ENCODE measurements at places on chromosomes 16 and 17.
A peak's percentile ranks its signal among the peaks of the same experiment; 100 is the strongest.

DNA sequence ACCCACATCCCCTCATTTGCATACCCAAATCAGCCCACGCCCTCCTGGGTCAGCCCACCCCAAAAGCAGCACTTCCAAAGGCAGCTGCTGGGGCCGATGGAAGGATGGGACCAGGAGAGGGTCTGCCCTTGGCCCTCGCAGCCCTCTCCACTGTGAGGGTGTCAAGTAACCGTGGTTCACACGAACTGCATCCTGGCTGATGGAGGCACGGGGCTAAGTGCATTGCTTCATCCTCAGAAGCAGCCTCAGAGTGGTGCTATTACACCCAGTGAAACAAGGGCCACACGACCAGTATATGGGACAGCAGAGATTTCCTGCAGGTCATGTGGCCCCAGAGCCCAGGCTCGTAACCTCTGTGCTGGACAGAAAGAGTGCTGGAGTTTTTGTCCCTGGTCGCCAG lies 13.2 kb upstream of the ATP2A3 start:
- no peak for DNase-seq

DNA sequence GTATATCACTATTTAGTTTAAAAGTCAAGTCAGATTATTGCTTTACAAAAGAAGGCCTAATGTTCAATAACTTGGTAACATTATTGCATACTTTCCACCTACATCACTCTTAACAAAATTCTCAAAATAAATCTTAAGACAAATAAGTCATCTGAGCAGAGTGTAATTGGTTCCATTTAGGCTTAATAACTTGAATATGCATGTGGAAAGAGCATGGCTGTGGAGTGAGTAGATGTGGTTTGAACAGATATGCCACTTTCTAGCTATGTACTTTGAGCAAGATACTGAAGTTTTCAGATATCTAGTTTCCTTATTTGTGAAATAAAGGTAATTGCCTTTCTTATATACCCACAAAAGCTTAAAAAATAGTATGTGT lies 6.7 kb upstream of the EVI2A start:
- no peak for DNase-seq

DNA sequence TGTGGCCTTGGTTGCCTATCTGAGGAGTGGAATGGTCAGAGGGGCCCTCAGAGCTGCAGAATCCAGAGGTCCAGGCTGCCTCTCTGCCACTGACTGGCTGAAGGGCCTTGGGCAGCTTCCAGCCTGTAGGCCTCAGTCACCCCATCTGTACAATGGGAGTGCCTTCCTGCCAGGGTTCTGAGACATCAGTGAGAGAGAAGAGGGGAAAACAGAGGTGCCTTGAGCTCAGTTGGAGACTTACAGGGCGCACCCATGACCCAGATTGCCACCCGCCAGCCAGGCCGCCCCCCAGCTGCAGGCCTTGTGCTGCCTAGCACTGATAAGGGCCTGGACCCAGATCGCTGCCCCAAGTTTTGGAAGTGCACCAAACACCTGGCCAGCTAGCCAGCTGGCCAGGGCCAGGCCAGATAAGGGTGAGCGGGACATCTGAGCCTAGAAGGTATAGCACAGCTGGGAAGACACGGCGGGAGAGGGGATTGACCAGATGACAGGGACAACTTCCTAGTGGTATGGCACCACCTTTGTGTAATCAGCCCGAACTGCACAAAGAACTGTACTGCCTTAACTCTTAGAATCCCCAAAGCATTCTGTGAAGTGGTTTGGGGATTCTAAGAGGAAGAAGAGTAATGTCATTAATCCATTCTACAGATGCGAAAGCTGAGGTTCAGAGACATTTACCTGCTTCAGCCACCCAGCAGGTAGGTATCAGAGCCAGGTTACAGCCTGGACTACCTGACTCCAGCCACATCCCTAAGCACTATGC lies 1.4 kb downstream of the SLC4A1 start:
- DNase-seq, result no peak

- DNase-seq, result no peak
Observed at GRCh38 chr17:78568494-78569115, 8.6 kb downstream of the DNAH17 start.

GRCh38 chr17:14744761-14745473 lies 444.0 kb downstream of the HS3ST3B1 start:
- no peak for DNase-seq

GRCh38 chr16:75761108-75761507 lies 34.8 kb upstream of the CPHXL start:
- DNase-seq, result no peak

DNA sequence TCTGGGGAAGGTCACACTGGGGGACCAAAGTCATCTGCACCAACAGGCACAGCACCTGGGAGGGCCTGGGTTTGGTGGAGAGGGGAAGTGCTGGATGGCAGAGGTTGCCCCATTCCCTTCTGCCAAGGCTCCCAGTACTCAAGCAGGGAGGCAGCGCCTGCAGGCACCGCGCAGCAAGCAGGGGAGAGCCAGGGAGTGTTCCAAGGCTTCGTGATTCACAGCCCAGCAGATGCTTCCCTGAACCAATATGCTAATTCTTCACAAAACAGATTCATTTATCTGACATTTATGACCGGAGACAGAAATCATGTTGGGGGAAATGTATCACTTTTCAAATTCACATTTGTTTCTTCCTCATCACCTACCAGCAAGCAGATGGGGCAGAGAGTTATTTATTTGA lies 13.4 kb upstream of the CDH5 start:
- no peak for DNase-seq

DNA sequence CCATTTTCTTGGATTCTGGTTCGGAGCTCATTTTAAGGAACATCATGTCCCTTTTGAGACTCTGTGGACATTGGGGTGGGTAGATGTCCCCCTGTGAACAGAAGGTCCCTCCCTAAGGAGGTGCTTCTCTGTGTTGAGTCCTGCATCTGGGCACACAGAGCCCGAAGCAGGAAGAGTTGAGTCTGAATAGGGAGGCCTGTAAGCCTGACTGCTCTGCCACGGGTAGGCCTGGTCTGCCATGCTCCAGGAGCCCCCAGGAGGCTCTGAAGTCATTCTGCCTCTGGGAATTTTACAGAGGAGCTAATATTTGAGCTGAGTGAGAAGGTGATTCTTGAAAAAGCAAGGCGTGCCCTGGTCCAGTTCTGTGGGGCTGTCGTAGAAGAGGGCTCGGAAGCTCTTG lies 50.6 kb downstream of the TENT4B start:
- no peak for DNase-seq

GRCh38 chr16:85676466-85676865 lies 12.3 kb downstream of the GINS2 start:
- DNase-seq, result no peak

DNA sequence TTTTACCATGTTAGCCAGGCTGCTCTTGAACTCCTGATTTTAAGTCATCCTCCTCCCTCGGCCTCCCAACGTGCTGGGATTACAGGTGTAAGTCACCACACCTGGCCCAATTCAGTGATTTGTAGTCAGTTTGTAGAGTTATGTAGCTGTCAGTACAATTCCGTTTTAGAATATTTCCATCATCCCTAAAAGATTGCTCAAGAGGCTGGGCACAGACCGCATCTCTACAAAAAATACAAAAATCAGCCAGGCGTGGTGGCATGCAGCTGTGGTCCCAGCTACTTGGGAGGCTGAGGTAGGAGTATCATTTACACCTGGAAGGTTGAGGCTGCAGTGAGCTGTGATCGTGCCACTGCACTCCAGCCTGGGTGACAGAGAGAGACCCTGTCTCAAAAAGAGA lies 20.6 kb downstream of the RGS11 start:
- DNase-seq, result no peak

DNA sequence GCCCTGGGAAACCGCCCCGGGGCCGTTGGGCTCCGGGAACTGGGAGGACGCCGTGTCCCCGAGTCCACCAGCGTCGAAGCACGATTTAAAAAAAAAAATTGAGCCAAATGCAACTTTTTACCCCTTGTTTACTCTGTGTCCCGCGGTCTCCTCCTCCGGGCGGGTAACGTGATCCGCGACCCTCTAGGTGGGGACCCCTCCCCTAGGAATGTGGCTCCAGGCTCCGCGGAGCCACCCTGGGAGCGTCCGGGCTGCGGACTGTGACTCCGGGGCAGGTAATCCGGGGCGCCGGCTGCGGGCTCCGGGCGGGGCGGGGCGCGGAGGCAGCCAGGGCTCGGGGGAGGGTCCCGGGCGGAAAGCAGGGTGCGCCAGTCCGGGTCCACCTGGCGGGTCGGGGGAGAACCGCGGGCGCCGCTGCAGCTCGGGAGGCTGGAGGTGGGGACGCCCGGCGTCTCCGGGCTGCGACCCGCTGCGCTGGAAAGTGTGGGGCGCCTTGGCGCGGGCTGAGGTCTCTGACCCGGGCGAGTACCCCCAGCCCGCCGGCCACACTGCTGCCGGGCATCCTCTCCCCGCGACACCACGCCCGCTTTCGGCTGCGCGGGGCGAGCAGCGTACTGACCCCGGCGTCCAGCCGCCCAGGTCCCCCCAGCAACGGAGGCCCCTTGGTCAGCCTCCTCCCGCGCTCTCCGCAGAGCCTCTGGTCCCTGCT lies 852 bp upstream of the HELZ start:
- DNase-seq, result peak; percentile 60

DNA sequence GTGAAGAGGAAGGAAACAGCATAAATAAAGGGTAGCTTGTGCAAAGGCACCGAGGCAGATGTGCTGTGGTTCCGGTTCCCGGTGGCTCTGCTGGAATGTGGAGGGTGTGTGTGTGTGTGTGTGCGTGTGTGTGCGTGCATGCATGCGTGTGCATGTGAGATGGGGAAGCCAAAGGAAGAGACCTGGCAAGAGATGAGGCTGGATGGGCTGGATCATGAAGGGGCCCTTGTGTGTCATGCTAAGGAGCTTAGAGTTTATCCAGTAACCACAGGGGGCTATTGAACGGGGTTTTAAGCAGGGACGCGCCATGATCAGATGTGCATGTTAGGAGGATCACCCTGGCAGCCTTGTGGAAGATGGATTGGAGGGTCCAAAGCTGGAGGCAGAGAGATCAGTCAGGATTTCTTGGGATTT lies 8.3 kb downstream of the WSCD1 start:
- DNase-seq, result no peak

- DNase-seq, result no peak
Observed at GRCh38 chr17:9472541-9472940, 103.1 kb downstream of the STX8 start.

GRCh38 chr17:47229535-47230443 lies 20.6 kb downstream of the MYL4 start:
- DNase-seq, result peak; percentile 84

DNA sequence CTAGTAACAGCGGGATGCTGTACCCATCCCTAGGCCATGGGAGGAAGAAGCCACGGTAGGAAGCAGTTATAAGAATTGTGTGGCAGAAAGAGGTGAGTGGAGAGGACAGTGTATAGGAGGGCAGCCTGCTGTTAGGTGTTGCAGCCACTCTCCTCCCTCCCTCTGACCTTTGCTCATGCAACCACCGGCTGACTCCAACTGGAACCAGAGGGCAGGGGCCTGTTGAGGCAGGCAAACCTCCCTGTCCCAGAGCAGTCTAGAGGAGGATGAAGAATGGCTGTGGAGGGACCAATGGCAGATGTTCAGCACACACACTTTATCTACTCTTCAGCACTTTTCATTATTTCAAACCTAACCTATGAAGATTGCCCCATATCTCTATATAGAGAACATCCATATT lies 2.2 kb downstream of the TXNL4B start:
- DNase-seq, result no peak

- no peak for DNase-seq
Observed at GRCh38 chr17:32755045-32755805, 121.7 kb downstream of the MYO1D start.

- DNase-seq, result no peak
Observed at GRCh38 chr16:67405336-67405735, 10.9 kb downstream of the ZDHHC1 start.

- no peak for DNase-seq
Observed at GRCh38 chr16:5551909-5552308, 454.3 kb upstream of the EEF2KMT start.

DNA sequence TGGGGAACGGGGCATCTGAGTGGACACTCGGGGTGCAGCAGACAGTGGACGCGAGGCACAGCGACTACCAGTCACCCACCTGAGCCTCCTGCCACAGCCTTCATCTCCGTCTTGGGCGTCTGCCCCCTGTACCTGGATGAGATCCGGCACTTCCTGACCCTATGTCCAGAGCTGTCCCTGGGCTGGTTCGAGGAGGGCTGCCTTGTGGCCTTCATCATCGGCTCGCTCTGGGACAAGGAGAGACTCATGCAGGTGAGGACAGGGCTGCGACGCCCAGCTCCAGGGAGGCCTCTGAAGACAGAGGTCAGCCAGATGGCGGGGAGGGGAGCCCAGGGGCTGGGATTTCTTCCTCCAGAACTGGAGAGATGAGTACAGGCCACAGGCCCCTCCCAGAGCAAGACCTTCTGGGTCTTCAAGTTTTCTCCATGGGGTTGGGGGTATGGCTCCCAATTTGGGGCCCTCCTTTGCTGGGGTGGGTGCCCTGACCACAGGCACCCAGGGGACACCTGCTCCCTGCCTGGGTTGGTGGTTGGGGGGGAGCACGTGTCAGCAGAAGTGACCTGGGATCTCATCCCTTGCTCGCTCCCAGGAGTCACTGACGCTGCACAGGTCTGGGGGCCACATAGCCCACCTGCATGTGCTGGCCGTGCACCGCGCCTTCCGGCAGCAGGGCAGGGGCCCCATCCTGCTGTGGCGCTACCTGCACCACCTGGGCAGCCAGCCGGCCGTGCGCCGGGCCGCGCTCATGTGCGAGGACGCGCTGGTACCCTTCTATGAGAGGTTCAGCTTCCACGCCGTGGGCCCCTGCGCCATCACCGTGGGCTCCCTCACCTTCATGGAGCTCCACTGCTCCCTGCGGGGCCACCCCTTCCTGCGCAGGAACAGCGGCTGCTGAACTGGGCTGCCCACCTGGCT lies 1.9 kb downstream of the AANAT start:
- DNase-seq, result no peak

DNA sequence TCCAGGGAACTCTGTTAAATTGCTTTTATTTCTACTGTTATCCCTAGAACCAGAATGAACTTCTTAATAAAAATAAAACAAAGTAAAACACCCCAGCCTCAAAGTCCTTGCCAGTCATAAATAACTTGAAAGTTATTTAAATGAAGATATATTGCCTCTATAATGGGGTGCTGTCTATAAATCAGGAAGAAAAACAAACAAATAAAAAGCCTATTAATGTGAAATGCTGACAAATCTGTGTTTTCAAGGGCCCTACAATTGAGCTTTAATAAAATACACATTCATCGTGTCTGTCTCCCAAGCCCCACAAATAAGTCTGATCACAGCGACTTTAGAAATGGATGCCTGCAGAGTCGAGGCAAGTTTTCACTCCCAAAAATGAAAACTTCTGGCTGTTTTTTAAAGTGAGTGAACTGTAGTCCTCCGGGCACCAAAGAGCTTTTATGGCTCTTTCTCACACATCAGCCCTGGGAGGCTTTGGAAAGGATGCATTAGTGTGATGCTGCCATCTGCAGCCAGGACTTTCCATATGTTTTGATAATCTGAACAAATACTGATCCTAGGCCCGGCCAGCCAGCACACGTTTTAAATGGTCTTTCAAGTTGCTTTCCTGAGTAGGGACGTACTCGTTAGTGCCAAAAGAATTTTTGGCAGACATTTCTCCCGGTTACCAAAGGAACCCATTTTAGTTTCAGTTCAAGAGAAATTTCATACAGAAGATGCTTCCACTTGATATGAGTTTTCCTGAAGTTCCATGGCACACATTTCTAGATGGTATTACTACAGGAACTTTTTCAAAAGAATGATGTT lies 16.3 kb downstream of the NACA2 start:
- DNase-seq, result no peak

- DNase-seq, result no peak
Observed at GRCh38 chr16:14562691-14563491, 67.2 kb downstream of the PARN start.

All from activated CD8-positive, alpha-beta memory T cell treated with anti-CD3 and anti-CD28 coated beads, Interleukin-2, amount 10 ng/mL, durations not matched to agents 7 days and 5 days (primary cell).